AG09309 (cell line): ENCODE measurements at places on chromosomes 13 and 19.

DNA sequence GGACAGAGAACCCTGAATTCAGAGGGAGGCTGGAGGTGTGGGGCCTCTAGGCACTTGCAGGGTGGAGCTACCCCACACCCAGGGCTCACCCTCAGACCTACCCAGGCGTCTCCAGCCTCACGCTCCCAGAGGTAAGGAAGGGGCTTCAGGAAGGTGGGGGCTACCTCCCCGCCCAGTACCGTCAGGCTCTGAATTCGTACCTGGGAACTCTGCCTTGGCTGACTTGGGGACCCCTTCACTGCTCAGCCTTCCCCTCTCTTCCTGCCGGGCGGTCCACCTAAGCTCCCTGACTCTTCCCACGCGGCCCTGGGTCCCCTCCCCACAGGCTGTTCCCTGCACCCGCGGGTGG, 28.5 kb upstream of the PARP4 start:
- DNase-seq = no peak

DNA sequence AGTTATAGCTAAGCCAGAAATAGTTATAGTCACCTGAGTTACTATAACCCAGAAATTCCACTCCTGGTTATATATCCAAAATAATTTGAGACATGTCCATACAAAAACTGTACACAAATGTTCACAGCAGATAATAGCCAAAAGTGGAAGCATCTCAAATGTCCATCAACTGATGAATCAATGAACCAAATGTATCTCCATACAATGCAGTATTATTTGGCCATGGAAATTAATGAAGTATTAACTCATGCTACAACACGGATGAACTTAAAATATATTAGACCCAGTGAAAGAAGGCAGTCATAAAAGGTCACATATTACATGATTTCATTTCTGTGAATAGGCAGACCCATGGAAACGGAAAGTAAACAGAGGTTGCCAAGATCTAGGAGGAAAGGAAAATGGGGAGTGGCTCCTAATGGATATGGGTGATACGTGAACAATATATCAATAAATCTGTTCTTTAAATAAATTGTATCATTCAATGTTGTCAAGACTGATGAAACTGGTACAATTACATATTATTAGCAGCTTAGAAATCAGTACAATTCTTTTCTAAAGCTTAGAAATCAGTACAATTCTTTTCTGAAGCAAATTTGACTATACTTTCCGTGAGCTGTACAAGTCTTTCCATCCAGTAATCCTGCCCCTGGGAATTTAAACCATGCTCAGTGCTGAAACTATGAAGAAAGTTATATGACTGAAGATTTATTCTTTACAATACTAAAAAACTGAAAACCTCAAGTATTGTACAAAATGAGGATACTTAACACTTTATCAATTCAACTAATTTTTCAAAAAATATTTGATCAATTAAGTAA, 47.0 kb upstream of the DIAPH3 start:
- no peak for DNase-seq

- DNase-seq = no peak
Measured at GRCh38 chr13:29849071-29849631, 1.3 kb downstream of the UBL3 start.

DNA sequence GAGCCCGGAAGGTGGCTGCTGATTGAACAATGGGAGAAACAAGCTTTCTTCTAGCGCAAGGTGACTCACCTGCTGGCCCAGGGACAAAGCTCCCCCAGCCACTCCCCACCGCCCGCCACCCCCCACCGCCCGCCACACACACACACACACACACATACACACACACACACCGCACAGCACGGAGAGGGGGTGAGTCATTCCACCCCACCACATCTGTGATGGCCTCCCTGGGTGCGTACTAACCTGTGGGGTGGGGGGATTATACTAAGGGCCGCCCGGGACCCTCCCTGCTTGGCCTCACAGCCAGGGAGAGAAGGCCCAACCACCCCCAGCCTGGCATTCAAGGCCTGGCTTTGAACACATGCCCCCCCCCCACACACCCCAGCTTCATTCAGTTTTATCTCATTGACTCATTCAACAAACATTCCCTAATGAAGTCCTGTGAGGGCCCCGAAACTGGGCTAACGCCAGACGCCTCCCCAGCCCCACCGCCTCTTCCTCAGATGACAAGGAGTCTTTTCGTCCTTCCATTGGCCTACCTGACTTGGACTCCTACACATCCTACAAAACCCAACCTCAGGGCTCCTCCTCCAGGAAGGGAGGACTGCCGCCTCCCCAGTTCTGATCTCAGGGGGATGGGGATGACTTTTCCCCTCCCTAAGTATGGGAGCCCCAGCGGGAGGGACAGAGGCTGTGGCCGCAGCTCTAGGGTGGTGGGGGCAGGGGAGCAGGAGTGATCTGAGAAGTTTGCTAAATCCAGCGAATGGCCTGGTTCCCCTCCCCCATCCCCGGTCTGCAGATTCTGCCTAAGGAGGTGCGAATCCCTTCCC, 5.8 kb upstream of the ONECUT3 start:
- peak; percentile 31 for DNase-seq

- DNase-seq = no peak
Measured at GRCh38 chr19:45667620-45668341, at the start of gene GIPR. GIPR (plus strand) TSS chr19:45668221; CDS start chr19:45669521, 1,300 bp downstream.

GRCh38 chr19:41945135-41945766, 13.9 kb downstream of the RABAC1 start:
- no peak for DNase-seq

GRCh38 chr19:42272989-42273406, 3.9 kb downstream of the CIC start:
- DNase-seq = no peak

DNA sequence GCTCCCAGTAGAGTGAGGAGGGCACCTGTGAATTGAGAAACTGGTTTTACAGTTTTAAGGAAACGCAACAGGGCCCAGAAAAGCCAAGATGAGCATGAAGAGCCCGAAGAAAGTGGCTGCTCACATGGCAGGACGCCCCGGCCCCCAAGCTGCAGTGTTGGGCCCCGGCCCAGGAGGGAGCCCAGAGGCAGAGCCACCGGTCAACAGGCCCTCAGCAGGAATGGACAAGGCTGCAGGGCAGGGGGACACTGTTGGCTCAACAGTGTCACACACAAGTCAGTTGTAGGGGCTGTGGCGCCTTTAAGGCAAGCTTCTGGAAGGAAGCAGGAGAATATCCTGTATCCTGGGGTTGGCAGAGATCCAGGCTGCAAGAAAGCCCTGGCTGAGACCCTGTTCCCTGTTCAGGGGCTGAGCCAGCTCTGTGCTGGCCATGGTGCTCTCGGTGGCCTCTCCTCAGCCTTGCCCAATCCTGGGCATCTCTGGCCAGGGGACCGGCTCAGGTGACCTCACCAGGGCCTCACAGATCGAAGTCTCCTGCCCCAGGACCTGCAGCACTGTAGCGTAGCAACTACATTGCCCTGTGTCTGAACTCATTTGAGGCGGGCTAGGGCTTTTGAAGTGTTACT, 28.0 kb downstream of the UPF1 start:
- no peak for DNase-seq

- DNase-seq = no peak
Measured at GRCh38 chr13:55219538-55219937, 1921.2 kb upstream of the PRR20A start.

- DNase-seq = no peak
Measured at GRCh38 chr13:87954091-87954490, 282.9 kb downstream of the SLITRK5 start.

DNA sequence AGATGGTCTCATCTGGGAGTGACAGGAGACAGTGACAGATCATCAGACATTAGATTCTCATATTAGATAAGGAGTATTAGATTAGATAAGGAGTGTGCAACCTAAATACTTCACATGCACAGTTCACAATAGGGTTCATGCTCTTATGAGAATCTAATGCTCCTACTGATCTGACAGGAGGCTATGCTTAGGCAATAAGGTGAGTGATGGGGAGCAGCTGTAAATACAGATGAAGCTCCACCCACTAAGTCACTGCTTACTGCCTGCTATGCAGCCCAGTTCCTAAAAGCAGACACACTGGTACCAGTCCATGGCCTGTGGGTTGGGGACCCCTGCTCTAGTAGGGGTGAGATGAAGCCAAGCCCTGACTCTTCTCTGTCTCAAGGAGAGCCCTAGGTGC, 10.0 kb upstream of the IGFL3 start:
- no peak for DNase-seq

DNA sequence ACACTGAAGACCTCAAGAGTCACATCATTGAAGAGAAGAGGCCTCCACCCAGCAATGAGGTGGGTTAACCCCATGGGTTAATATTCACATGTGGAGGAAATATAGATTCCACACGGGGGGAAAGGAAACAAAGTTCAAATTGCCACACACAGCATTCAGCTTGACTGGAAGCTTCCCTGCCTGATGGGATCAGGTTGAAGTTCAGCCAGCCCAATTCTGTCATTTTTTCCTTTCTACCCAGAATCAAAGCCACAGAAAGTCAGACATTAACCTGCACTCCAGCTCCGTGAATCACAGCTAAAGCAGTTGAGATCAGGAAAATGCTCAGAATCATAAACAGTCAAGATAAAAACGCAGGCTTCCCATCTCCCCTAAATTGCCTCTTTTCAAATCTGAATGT, 208.7 kb upstream of the OBI1 start:
- DNase-seq = no peak

- no peak for DNase-seq
Measured at GRCh38 chr13:70107498-70108281, at the start of gene ATXN8OS. ATXN8OS (plus strand) TSS chr13:70107826.

DNA sequence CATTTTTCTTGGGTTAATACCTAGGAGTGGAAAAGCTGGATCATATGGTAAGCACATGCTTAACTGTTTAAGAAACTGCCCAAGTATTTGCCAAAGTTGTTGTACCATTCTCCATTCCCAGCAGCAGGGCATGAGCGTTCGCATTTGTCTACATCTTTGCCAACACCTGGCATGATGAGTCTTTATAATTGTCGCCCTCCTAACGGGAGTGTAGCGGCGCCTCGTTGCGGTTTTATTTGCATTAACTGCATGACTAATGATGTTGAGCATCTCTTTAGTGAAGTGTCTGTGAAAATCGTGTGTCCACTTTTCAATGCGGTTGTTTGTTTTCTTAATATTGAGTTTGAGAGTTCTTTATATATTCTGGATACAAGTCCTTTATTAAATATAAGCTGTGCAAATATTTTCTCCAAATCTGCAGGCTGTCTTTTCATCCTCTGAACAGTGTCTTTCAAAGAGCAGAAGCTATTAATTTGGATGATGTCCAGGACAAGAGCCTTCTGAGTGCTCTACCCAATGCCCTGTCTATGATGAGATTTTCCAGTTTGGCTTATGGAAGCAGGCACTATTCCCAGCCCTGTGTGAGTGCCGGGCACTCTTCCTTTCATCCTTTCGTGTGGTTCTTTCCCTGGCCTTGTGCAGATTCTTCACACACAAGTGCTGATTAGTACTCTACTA, 202.0 kb downstream of the FOXO1 start:
- no peak for DNase-seq

GRCh38 chr19:17794731-17795494, at the start of gene B3GNT3:
B3GNT3 (plus strand) TSS chr19:17795138; CDS start chr19:17807808, 12,670 bp downstream.
- DNase-seq = no peak

- no peak for DNase-seq
Measured at GRCh38 chr13:99459099-99459850, 42.0 kb upstream of the TM9SF2 start.

DNA sequence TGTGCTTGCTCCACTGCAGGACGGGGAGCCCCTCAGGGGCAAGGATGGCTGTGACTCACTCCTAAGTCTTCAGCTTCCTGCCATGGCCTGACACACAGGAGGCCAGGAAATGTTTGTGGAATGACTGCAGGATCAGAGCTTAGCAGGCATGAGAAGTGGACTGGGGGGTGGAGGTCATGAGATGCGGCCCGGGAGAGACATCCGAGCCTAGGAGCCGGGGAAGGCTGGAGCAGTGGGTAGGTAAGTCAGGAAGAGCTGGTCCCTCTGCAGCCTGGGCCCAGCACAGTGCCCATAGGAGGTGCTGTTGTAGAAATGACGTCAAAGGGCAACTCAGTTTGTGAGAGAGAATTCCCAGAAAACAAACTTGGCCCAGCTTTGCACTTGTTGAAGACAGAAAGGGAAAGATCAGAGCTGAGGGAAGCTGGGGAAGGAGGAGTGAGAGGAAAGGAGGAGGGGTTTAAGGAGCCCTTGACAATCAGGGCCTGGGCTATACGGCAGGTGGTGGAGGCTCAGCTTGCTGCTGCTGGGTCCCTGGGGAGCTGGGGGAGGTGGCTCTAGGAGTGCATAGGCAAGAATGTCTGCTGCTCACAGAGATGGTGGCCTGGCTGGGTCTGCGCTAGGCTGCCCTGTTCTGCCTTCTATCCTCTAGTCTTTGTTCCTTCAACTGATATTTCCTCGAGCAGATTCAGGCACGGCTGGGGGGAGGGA, 18.5 kb downstream of the POU2F2 start:
- peak; percentile 91 for DNase-seq

DNA sequence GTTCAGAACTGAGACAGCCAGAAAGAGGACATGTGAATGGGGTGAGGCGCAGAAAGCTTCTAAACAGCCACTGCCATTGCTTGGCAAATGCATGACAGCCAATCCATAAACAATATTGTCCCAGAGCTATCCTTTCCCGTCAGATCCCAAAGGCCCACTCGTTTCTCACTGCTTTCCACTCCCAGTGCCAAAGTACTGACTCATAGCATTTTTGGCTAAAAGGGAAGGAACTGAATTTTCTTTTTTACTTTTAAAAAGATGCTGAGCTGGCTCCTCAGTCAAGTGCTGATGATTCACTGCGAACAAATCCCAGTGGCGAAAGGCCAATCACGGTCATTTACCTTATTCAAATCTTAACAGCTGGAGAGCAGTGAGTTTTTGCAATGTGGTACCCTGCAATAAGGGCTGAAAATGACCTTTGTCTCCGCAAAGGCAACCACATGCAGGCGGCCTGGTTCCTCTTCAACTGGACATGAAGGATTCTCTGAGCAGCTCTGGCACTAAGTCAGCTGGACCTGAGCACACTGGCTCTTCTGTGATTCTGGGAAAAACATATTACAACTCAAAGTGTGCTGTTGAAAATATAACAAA, 151.7 kb downstream of the DCLK1 start:
- DNase-seq = peak; percentile 74
